ENCODE measurements at places on chromosomes 2 and 18. TPM values are rescaled to one million over a fixed set of nuclear protein-coding genes. Genes with fewer than 3 reads are reported as not detected.

MERTK gene
- total RNA-seq = 0.75 TPM

SOWAHC gene
- 0.11 TPM for total RNA-seq

ERFE gene
- 0.24 TPM for total RNA-seq

SPRED2 gene
- total RNA-seq = 3.0 TPM

RAPGEF4 gene
- total RNA-seq = not detected

TTC32 gene
- total RNA-seq = 14.1 TPM

CKAP2L gene
- 19.6 TPM for total RNA-seq

EGR4 gene
- 0.31 TPM for total RNA-seq

AMER3 gene
- not detected for total RNA-seq

GCG gene
- not detected for total RNA-seq

PARD6G gene
- total RNA-seq = 0.48 TPM

CCDC148 gene
- 0.40 TPM for total RNA-seq

TMEM163 gene
- not detected for total RNA-seq

TUBA4B gene
- total RNA-seq = not detected

CTLA4 gene
- total RNA-seq = 37.7 TPM

IL1RN gene
- total RNA-seq = 1.2 TPM

FEV gene
- total RNA-seq = not detected

GREB1L gene
- total RNA-seq = not detected
